ENCODE measurements at places on chromosomes 2 and 18.

- no peak for DNase-seq
These were observed 47.2 kb upstream of the REG3G start for GRCh38 chr2:78978340-78978739.

- no peak for DNase-seq
These were observed 220.3 kb upstream of the SKOR2 start for GRCh38 chr18:47471784-47472183.

DNA sequence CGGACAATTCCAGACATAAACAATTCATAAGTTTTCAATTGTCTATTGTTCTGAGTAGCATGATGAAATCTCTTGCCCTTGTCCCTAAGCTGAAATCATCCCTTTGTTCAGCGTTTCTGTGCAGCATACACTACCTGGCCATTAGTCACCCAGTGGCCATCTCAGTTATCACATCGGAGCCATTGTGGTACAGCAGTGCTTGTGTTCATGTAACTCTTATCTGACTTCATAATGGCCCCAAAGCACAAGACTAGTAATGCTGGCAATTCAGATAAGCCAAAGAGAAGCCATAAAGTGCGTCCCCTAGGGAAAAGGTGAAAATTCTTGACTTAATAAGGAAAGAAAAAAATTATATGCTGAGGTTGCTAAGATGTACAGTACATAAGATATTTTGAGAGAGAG, 127.2 kb downstream of the FHOD3 start:
- no peak for DNase-seq

- DNase-seq = no peak
These were observed 57.0 kb downstream of the CCDC102B start for GRCh38 chr18:68854786-68855391.

DNA sequence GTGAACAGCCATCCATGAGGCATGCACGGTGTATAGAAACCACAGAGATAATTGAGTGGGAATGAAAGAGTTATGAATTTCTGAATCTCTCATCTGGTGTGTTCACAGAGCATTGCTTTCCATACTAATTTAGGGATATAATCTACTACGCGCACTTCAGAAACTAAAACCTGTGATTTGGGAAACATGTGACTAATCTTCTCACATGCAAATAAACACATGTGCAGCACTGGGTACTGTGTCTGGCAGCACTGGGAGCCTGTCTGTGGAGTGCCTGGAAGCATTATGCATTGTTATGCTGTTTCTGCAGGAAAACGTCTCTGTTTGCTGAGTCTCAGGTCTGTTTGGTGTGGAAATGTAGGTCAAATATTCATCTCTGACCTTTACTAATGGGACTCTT, 287.3 kb downstream of the CMPK2 start:
- no peak for DNase-seq

- no peak for DNase-seq
These were observed 146.2 kb upstream of the MSH6 start for GRCh38 chr2:47636596-47637264.

DNA sequence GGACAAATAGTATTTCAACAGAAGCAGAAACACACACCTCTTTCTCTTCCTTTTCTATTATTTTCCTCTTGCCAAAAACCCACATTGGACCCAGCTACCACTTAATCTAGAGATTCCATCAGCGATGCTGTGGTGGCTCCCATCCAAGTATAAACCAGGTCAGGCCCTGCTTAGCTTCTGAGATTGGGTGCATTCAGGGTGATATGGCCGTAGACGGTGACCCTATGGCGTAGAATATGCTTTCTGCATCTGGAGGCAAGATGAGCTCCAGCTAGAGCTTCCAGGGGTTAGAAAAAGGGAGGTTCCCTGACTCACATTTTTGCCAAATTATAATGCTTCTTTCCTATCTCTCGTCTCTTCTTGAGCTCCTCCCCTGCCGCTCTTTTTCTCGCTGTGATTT, 66.5 kb downstream of the TNP1 start:
- DNase-seq = no peak
